AG09319 (cell line): ENCODE measurements at places on chromosomes 13 and 19.
A peak's percentile ranks its signal among the peaks of the same experiment; 100 is the strongest.

GRCh38 chr13:100254002-100254401 lies 165.1 kb downstream of the PCCA start:
- DNase-seq: no peak

DNA sequence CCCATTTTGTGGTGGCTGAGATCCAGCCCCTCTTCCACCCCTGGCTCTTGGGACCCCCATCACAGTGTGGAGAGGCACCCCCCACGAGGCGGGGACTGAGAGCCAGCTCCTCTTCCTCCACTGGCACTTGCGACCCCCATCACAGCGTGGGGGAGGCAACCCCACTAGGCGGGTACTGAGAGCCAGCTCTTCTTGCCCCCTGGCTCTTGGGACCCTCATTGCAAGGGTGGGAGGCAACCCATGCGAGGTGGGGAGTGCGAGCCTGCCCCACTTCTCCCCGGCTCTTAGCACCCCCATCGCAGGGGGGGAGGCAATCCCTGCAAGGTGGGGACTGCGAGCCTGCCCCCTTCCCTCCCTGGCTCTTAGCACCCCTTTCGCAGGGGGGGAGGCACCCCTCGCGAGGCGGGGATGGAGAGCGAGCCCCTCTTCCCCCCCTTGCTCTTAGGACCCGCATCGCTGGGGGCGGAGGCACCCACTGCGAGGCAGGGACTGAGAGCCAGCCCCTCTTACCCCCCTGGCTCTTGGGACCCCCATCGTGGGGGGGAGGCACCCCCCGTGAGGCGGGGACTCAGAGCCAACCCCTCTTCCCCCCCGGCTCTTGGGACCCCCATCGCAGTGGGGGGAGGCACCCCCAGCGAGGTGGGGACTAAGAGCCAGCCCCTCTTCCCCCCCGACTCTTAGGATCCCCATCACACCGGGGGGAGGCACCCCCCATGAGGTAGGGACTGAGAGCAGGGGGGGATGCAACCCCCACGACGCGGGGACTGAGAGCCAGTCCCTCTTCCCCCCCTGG lies 364.6 kb upstream of the SPRY2 start:
- no peak for DNase-seq

DNA sequence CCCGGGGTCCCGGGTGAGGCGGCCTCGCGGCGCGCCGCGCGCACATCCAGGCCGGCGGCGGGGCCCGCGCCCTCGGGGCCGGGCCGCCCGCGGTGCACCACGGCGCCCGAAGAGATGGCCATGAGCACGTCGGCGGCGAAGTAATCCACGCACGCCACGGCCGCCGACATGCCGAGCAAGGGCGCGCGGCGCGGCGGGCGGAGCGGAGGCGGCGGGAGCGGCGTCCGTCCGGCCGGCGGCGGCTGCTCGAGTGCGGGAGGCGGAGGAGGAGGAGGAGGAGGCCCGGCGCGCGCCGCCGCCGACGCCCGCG lies at the start of gene KLF16:
Gene KLF16, minus strand, starts transcription at position 252 of the 310 bp plus-strand sequence. Its CDS starts 82 bp downstream, at position 170.
- DNase-seq: no peak

DNA sequence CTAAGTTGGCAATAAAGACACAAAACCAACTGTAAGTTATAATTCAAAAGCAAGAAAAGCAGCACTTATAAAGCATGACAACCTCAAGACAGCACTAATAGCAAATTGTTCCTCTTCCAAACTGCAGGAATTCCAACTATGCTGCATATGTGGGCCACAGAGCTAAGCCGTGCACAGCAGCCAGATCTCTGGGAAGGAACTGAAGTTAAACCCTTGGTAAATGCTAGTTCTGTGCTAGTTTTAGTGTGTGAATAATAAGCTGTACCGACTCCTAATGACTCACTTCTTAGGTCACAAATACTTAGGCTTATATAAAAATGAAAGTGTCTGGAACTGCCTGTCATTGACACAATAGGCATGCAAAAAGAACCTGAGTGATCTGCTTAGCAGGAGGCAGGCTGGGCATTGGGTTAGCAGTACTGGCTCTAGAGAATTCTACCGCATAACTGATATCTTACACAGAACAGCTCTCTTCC lies 21.2 kb upstream of the GTF3A start:
- DNase-seq: no peak

DNA sequence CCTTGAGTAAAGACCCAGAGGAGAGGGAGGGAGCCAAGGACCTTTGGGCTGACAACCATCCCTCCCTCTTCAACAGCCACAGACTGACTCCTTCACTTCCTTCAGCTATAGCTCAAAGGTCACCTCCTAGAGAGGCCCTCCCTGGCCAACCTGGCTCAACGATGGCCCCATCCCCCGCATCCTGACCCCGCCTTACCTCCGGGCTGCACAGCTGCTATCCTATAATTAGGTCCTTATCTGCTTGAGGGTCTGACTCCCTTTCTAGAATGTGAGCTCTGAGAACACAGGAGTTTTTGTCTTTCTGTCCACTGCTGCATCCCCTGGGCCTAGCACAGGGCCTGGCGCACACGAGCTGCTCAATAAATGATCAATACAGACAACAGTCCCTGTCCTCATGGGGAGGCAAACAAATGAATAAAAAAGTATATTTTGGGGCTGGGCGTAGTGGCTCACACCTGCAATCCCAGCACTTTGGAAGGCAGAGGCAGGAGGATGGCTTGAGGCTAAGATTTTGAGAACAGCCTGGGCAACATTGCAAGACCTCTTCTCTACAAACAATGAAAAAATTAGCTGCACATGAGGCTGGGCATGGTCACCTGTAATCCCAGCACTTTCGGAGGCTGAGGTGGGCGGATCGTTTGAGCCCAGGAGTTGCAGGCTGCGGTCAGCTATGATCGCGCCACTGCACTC lies 6.6 kb upstream of the LGALS4 start:
- no peak for DNase-seq

DNA sequence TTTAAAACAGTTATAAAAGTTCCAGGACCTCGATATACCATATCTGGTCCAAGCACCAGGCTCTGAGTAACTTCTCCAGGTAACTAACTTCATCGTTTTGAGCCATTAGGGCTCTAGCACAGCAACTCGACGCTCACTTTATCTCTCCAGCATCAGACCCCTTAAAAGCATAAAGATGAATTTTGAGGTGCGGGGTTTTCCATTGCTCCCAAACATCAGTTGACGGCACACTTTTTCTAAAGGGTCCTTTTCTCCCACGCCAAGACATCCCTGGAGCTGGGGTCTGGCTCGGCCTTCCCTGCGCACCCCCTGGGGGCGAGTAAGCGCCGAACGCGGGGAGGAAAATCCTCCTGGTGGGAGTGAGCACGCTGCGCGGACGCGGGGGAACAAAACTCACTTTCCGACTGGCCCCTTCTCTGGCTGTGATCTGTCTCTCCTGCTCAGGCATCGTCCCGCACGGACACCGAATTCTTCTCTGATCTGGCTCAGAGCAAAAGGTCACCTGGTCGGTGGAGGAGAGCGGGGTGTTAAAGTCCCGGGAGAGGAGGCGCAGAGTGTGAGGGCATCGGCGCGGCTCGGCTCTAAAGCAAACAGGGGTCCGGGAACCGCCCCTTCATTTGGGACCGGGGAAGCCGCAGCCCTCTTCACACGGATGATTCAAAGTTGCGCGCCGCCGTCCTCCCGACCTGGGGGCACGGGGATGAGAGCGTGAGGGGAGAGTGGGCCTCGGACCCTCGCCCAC lies at the start of gene ATP7B:
Gene ATP7B, minus strand, starts transcription at position 561 of the 742 bp plus-strand sequence. Its CDS starts 113 bp downstream, at position 448.
- no peak for DNase-seq

DNA sequence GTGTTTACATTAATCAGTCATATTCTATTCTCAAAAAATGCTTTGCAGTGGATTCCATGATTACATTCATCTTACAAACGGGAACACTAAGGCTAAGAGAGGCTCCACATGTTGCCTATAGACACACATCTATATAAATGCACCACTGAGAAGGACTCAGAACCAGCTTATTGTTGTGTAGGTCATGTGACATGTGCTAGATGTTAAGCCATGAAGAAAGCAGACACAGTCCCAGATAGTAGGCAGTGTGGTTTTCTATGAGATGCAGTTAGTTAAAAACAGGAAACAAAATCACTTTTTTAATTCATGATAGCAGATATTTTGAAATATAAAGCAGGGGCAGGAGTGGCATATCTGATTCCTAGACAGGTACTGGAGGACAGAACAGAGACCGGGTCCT lies 10.7 kb downstream of the SIGLEC6 start:
- DNase-seq: no peak

- no peak for DNase-seq
These were observed 59.4 kb upstream of the ZNF536 start for GRCh38 chr19:30312582-30313352.

- DNase-seq: no peak
These were observed 43.1 kb downstream of the PDS5B start for GRCh38 chr13:32629313-32629712.

GRCh38 chr13:23450340-23451046 lies 17.0 kb upstream of the SACS start:
- no peak for DNase-seq

DNA sequence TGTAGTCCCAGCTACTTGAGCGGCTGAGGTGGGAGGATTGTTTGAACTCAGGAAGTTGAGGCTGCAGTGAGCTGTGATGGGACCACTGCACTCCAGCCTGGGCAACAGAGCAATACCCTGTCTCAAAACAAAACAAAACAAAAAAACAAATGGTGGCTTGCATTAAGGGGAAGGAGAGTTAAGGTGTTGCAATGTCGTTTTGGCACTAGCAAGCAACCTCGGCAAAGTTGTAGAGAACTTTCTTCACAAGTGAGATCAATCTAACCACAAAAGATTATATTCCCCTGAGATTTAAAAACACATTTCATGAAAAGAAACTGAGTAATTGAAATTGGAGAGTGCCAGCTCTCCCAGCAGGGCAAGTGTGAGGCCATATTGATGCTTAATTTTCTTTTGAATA lies 153.7 kb downstream of the KLF5 start:
- DNase-seq: no peak

GRCh38 chr13:27362064-27362751 lies 62.2 kb upstream of the GTF3A start:
- peak; percentile 41 for DNase-seq

DNA sequence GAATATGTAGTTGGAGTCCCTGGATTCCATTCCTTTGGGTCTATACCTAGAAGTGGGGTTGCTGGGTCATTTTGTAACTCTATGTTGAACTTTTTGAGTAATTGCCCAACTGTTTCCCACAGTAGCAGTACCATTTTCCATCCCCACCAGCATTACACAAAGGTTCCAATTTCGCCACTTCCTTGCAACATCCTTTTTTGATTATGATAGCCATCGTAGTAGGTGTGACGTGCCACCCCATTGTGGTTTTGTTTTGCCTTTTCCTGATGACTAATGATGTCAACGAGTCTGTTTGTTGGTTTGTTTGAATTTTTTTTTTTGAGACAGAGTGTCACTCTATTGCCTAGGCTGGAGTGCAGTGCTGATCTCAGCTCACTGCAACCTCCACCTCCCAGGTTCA lies 3.3 kb upstream of the PEX11G start:
- no peak for DNase-seq

DNA sequence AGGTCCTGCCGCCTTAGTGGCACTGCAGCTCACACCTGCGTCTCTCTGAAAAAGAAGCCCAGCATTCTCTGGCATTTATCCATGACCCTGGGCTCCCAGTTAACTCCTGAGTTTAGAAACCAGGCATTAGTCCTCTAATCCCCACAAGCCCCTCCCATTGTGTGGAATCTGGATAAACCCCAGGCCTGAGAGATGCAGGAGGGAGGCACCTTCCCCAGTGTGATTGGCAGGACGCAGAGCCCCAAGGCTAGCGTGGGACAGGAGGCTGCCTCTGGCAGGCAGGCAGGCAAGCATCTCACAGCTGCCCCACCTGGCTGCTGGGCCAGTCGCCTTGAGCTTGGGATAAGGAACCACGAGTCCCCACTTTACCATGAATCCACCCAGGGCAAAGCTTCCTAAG lies 11.0 kb upstream of the SERPINE3 start:
- no peak for DNase-seq

DNA sequence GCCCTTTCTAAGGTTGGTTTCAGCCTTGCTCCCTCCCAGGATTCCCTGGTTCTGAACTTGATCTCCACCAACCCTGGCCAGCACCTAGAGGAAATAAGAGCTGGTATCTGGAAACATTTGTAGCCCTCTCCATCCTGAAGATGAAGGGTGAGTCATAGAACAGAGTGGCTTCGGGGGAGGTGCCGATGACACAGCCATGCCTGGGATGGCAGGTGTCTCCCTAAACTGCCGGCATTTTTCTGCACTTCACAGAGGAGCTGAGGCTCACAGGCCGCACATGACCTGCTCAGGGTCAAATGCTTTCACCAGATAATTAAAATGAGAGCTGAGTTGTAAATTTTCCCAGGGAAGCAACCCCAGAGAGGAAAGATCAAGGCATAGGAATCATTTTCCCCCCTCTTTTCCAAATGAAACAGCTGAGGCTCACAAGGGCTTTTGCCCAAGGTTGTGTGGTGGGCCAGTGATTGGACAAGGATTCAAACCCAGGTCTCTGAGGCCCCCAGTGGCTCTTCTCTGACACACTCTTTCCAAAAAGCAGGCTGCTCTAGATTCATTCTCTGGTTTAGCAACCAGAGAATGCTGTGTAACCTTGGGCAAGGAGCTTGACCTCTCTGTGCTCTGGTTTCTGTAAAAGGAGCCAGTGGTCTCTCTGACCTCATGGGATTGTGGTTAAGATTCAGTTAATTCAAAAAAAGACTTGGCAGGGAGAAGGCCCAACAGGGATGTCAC lies 1.2 kb upstream of the SLC25A42 start:
- DNase-seq: no peak

DNA sequence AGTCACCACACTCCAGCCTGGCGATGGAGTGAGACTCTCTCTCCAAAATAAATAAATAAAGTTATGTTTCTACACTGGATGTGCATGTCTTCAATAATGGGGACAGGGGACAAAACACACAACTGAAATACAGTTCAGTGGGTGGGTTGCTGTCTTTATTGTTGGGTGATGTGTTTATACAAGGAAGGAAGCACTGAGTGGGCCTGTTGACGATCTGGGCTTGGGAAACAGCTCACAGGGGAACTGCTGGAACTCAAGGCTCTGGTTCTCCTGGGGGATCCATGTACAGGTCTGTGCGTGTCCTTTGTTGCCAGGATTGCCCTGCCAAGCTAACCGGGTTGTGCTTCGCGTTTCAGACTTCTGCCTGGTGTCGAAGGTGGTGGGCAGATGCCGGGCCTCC lies 18.9 kb downstream of the SPINT2 start:
- DNase-seq: no peak

DNA sequence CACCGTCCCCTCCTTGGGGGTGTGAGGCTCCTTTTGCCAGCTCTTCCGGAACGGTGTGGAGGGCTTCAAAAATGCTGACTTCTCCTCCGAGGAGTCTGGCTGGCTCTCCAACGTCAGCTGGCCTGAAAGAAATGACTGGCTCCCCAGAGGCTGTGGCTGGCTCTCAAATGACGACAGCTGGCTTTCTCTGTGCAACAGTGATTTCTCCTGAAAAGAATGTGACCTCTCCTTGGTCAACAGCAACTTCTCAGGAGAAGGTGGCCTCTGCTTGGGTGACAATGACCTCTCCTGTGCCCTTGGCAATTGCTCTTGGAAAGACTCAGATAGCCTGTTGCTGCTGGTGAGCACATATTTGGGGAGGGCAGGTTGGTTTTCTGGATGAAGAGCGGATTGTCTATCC lies 29.2 kb downstream of the ONECUT3 start:
- no peak for DNase-seq

GRCh38 chr13:114151565-114152284 lies 19.3 kb upstream of the RASA3 start:
- no peak for DNase-seq

GRCh38 chr13:107721125-107721869 lies 494.0 kb downstream of the LIG4 start:
- DNase-seq: no peak
